ENCODE measurements at places on chromosomes 4 and X. TPM values are rescaled to one million over a fixed set of nuclear protein-coding genes. Genes with fewer than 3 reads are reported as not detected.

DNA sequence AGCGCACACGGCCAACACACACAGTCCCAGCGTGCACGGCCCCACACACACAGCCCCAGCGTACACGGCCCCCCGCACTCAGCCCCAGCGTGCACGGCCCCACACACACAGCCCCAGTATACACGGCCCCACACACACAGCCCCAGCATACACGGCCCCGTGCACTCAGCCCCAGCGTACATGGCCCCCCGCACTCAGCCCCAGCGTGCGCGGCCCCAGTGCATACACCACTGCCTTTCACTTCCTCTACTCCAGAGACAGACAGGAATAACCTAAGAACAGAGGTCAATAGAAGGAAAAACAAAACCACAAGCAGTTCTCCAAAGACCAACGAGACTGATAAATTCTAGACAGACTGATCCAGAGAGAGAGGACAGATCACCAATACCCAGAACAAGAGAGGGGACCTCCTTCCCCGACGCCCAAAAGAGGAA lies 17.1 kb downstream of the GAK start:
- DNase-seq, result peak; percentile 17
- H3K27me3 ChIP-seq, result no peaks in the 10 kb centered on the region
- peaks cover 50% of the 10 kb centered on the region for H3K4me1 ChIP-seq
- H3K36me3 ChIP-seq, result peaks cover 28% of the 10 kb centered on the region

Gene YY2
- 2.3 TPM for total RNA-seq

GRCh38 chrX:51779306-51779705 lies 36.1 kb downstream of the GSPT2 start:
- H3K27ac ChIP-seq, result no peak overlapping the region
- H3K27me3 ChIP-seq, result peaks cover 5% of the 10 kb centered on the region
- DNase-seq, result no peak
- H3K4me1 ChIP-seq, result no peaks in the 10 kb centered on the region
- no peak overlapping the region for H3K4me3 ChIP-seq
- H3K36me3 ChIP-seq, result no peaks in the 10 kb centered on the region

DNA sequence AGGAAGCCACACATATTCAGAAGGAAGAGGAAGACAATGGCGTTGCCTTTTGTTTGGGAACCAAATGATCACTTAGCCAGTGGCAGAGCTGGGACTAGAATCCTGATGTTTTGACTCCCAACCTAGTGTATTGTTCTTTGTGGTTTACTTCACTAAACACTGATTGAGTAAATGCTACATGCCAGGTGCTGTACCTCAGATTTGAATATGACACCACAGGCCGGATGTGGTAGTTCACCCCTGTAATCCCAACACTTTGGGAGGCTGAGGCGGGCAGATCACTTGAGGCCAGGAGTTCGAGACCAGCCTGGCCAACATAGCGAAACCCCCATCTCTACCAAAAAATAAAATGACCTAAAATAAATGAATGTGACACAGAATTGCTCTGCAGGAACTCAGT lies 8.4 kb downstream of the NDUFA1 start:
- H3K4me3 ChIP-seq, result no peak overlapping the region
- no peak overlapping the region for H3K27ac ChIP-seq
- peaks cover 16% of the 10 kb centered on the region for H3K36me3 ChIP-seq
- H3K4me1 ChIP-seq, result peaks cover 13% of the 10 kb centered on the region

DNA sequence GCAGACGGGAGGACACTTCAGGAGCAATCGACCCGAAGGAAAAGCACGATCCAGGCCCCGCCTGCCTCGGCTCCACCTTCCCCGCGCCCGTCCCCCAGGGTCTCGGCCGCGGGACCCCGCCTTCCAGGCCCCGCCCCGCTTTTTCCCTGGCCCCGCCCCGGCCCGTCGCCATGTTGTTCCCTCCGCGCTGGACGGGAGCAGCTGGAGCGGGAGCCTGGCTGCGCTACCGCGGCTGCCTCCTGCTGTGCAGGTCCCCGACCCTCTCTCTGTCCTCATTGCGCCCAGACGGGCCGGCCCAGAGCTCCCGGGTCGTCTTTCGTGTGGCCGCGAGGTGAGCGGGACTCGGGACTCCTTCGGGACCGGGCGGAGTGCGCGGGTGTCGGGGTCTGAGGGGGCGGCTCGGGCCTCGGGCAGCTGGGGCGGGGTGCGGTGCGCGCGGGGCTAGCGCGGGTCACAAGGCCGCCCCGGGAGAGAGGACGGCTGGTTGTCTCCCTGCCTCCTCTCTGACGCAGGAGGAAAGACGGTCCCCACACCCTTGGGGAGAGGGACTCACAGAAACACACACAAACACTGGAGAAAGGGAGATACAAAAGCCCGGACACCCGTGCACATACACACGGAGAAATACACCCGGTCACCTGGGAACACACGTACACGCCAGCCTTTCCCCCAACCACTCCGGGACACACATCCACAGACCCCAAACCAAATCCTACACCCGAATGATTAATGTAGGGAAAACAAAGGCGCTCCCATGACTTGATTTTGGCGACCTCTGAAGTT lies at the start of gene RAB9A:
RAB9A (plus strand) TSS at position 171 of the 783 bp plus-strand sequence. CDS start 19,619 bp downstream, outside the sequence.
- no peaks in the 10 kb centered on the region for H3K27me3 ChIP-seq
- peaks cover 7% of the 10 kb centered on the region for H3K36me3 ChIP-seq

Gene KLB
- 0.18 TPM for total RNA-seq

GRCh38 chr4:7001271-7001670 lies 41.9 kb upstream of the TADA2B start:
- H3K4me1 ChIP-seq, result no peaks in the 10 kb centered on the region
- no peak for DNase-seq
- H3K36me3 ChIP-seq, result peaks cover 78% of the 10 kb centered on the region
- no peaks in the 10 kb centered on the region for H3K27me3 ChIP-seq
- H3K27ac ChIP-seq, result no peak overlapping the region

DNA sequence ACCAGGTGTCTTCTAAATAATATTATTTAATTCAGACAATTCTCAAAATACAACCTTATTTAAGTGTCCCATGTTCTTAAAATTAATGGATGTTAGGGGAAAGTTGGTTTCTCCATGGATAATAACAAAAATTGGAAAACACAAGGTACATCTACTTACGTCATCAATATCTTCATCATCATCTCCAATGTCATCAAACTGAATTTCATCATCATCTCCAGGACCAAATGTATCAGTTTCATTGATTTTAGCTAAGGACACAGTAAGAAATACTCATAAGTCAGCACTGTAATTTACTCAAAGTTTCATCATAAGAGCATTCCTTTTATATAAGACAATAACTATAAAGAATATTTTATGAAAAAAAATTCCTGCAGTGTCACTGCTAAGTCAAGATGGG lies 11.3 kb downstream of the EIF1AX start:
- no peak overlapping the region for H3K27ac ChIP-seq
- peaks cover 46% of the 10 kb centered on the region for H3K36me3 ChIP-seq
- H3K4me3 ChIP-seq, result no peak overlapping the region
- DNase-seq, result no peak
- H3K4me1 ChIP-seq, result no peaks in the 10 kb centered on the region

GRCh38 chr4:88698519-88698918 lies 890 bp upstream of the NAP1L5 start:
- H3K36me3 ChIP-seq, result peaks cover 49% of the 10 kb centered on the region
- no peak overlapping the region for H3K4me3 ChIP-seq
- DNase-seq, result no peak
- no peak overlapping the region for H3K27ac ChIP-seq
- H3K4me1 ChIP-seq, result peaks cover 9% of the 10 kb centered on the region

DNA sequence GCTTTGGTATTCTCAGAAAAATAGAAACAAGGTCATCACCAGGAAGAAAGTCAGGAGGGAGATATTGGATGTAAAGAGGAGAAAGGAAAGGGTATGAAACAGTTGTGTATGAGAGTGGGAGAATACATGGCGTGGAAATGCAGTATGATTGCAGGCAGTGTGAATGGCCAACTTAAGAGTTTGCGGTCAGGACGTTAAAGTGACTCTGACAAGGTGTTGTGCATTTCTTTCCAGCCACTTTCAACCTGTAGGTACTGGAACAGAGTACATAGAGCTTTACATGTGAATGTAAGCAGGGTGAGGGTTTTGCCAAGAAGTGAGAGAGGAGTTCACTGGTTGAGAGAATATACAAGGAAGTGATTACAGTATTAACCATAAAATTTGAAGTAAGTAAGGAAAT lies 15.7 kb downstream of the ATP10D start:
- H3K27me3 ChIP-seq, result no peaks in the 10 kb centered on the region
- peaks cover 19% of the 10 kb centered on the region for H3K4me1 ChIP-seq
- no peak for DNase-seq
- no peak overlapping the region for H3K27ac ChIP-seq
- peaks cover 9% of the 10 kb centered on the region for H3K36me3 ChIP-seq

- H3K27me3 ChIP-seq, result no peaks in the 10 kb centered on the region
- no peak overlapping the region for H3K27ac ChIP-seq
- no peak overlapping the region for H3K4me3 ChIP-seq
- peaks cover 54% of the 10 kb centered on the region for H3K36me3 ChIP-seq
- no peak for DNase-seq
Observed at GRCh38 chr4:48602763-48603162, 112.7 kb downstream of the ZAR1 start.

- H3K36me3 ChIP-seq, result no peaks in the 10 kb centered on the region
- DNase-seq, result no peak
- H3K4me1 ChIP-seq, result peaks cover 5% of the 10 kb centered on the region
Observed at GRCh38 chr4:141348573-141348972, 127.9 kb downstream of the ZNF330 start.

Gene GAGE1
- not detected for total RNA-seq

Gene OPN1MW3
- total RNA-seq, result not detected

- no peaks in the 10 kb centered on the region for H3K27me3 ChIP-seq
- no peaks in the 10 kb centered on the region for H3K36me3 ChIP-seq
- H3K27ac ChIP-seq, result no peak overlapping the region
- H3K4me3 ChIP-seq, result no peak overlapping the region
Observed at GRCh38 chrX:132676102-132676501, 187.3 kb upstream of the MBNL3 start.

DNA sequence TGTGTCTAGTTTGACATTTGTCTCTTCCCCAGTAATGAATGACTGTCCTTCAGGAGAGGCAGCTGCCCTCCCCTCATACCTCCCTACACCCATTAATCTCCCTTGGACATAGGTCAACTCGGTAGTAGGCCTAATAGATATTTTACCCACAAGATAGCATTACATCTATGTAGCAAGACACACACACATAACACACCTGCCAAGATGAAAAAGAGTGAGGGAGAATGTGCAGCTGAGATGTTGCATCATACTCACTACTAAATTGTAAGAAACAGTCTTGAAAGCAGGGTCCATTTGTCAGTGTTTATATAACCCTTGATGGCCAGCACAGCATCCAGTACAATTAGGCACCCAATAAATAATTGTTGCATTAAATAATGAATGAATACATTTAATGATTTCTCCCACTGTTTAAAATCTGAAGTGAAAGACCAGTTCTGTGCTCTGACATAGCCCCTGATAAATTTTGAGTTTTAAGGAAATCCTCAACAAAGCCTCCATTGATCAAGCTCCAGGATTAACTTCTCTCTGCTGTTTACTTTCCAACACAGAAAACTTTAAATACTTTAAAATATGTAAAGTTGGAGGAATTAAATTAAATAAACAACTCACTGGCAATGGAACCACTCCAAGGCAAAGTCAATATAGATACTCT lies 440.8 kb upstream of the RASGEF1B start:
- H3K4me1 ChIP-seq, result peaks cover 3% of the 10 kb centered on the region
- no peak overlapping the region for H3K4me3 ChIP-seq
- no peak for DNase-seq

Gene ZNF630
- not detected for total RNA-seq

Gene CFAP99
- not detected for total RNA-seq

Gene CXorf66
- total RNA-seq, result not detected

DNA sequence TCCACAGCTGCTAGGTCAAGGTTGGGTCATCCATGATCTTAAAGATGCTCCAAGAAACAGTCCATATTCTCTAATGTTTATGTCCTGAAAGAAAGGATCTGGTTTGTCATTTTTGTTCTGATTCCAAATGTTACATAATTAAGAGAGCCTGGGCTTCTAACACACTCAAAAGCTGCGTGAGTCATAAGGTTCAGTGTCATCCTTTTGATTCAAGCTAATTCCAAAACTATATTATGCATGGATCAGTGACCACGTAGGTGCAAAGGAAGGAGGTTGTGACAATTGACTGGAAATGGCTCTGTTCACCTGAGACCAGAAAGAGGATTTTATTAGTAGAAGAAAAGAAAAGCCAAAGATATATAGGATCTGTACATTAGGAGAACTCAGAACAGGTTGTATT lies 268.7 kb upstream of the GK2 start:
- H3K27me3 ChIP-seq, result no peaks in the 10 kb centered on the region
- peaks cover 12% of the 10 kb centered on the region for H3K4me1 ChIP-seq
- no peak for DNase-seq
- no peak overlapping the region for H3K4me3 ChIP-seq

Gene RNF212
- total RNA-seq, result 2.4 TPM

- peaks cover 16% of the 10 kb centered on the region for H3K4me1 ChIP-seq
- no peak for DNase-seq
- H3K27me3 ChIP-seq, result no peaks in the 10 kb centered on the region
- peaks cover 8% of the 10 kb centered on the region for H3K36me3 ChIP-seq
- H3K27ac ChIP-seq, result no peak overlapping the region
Observed at GRCh38 chrX:97529536-97530200, 646.0 kb downstream of the RPA4 start.

Gene CAPN6
- total RNA-seq, result not detected

Gene HERC5
- total RNA-seq, result 4.8 TPM

- no peak for DNase-seq
- H3K36me3 ChIP-seq, result no peaks in the 10 kb centered on the region
- no peak overlapping the region for H3K4me3 ChIP-seq
- no peak overlapping the region for H3K27ac ChIP-seq
Observed at GRCh38 chr4:5192271-5192670, 141.0 kb downstream of the STK32B start.

GRCh38 chr4:166399021-166399420 lies 526.0 kb downstream of the TLL1 start:
- no peaks in the 10 kb centered on the region for H3K4me1 ChIP-seq
- no peak overlapping the region for H3K27ac ChIP-seq
- no peak overlapping the region for H3K4me3 ChIP-seq
- no peaks in the 10 kb centered on the region for H3K27me3 ChIP-seq
- no peak for DNase-seq

Gene CXCL1
- not detected for total RNA-seq

GRCh38 chrX:19595043-19595677 lies 79.9 kb upstream of the MAP3K15 start:
- peaks cover 34% of the 10 kb centered on the region for H3K36me3 ChIP-seq
- no peak overlapping the region for H3K4me3 ChIP-seq
- H3K27ac ChIP-seq, result no peak overlapping the region
- no peak for DNase-seq
- peaks cover 2% of the 10 kb centered on the region for H3K4me1 ChIP-seq

DNA sequence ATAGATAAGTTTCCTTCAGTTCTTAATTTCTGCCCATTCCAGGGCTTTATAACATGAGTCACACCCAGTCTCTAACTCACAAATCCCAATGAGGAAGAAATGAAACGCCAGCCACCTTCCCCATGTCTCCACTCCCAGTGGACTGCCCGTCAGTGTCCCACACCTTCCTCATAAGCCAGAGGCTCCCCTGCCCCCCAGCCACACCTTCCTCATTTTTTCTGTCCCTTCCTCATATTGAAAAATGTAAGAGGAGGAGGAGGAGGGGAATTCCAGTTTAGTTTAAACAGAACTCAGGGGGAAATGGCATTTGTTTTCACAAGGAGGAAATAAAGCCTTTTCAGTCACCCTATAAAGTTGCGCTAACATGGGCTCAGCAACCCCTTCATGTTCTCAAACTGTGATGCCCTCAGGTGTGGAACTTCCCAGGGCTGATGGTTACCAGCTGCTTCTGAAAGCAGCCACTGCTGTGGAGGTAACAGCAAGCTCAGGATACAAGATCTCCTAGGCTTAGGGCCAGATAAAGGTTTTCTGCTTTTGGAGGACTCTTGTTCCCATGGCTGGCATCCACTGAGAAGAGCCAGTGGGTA lies 97.8 kb downstream of the PARM1 start:
- no peak overlapping the region for H3K4me3 ChIP-seq
- DNase-seq, result no peak
- peak overlapping the region; percentile 33 for H3K27ac ChIP-seq
- H3K4me1 ChIP-seq, result peaks cover 28% of the 10 kb centered on the region
- H3K27me3 ChIP-seq, result no peaks in the 10 kb centered on the region
- H3K36me3 ChIP-seq, result peaks cover 20% of the 10 kb centered on the region

Gene TRIML1
- not detected for total RNA-seq

Measured in activated B cell treated with CpG ODN at 0.5 μM for 24 hours (primary cell).